ENCODE measurements at places on chromosomes 16 and 17.
A peak's percentile ranks its signal among the peaks of the same experiment; 100 is the strongest.

DNA sequence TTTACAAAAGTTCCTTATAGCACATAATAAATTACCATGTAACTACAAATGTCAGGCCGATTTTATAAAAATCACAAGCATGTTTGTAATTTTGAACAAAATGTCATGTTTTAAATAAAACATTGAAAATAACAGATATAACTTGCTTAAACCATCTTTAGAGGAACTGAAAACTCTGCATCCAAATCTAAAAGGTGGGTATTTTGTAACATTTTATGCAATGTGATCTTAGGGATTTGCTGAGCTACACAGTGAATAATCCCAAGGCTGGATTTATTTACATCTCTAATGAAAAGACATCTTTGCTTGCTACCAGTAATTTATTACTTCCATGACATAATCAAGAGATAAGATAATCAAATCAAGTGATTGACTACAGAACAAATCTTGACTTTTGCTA is 47.5 kb downstream of the N4BP1 start:
- DNase-seq: no peak

DNA sequence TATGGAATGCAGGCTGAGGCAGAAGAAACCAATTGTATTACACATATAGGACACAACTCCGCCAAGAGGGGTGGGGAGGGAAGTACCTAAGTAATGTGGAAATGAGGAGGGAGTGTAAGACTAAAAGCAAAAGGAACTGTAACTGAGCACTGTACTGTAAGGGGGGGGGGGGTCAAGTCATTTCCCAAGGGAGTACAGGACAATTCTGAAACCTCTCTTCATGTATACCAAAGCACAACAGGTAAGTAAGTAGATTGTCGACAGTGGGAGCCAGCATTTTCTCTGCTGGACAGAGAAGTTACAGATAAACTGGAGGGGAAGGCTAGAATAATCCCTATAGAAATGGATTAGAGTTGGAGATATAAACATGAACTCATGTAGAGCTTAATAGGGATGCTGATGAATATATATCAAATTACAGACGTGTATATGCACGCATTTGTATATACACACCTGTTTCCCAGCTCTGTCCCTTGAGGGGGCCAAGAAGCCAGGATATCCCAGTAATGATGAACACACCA is 6.4 kb downstream of the USP22 start:
- no peak for DNase-seq

- DNase-seq: no peak
These were observed 834.3 kb upstream of the CDH8 start for GRCh38 chr16:62870554-62870953.

DNA sequence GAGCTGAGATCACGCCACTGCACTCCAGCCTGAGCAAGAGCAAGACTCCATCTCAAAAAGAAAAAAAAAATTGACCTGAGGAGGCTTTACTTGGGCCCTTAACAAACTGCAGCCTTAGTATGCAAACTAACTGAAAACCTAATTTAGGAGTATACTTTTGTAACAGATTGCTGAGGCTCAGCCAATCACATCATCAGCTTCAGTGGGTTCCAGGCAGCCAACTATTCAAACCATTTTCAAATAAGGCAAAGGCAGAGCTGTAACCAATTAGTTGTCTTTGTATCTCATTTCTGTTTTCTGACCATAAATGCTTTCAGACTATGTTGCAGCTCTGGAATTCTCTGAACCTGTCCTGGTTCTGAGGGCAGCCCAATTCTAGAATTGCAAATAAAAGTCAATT is 23.9 kb downstream of the RAD51D start:
- DNase-seq: no peak

GRCh38 chr17:79837888-79838521 is 1.2 kb downstream of the CBX4 start:
- peak; percentile 64 for DNase-seq

DNA sequence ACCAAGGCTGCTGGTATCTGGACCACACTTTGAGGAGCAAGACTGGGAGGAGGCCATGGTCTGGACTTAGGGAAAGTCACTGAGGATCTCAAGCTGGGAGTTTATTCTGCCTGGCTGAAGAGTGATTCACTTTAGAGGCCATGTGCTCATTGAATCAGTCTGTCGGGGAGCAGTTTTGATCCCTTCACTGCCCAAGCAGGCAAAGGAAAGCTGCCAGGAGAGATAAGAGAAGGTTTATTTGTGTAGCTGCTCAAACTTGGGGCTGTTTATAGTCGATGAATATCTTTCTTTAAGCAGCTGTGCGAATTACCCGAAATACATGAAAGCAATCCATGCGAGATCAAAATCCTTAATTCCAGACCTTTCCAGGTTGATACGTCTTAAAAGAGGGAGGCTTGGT is 544.4 kb upstream of the EEF2KMT start:
- DNase-seq: no peak

GRCh38 chr17:63826468-63827001 is 696 bp upstream of the PSMC5 start:
- DNase-seq: no peak

Data from mucosa of descending colon (tissue), 3 donors.